NCI-H1105 (cell line): ENCODE measurements at places on chromosomes 3 and 15.

DNA sequence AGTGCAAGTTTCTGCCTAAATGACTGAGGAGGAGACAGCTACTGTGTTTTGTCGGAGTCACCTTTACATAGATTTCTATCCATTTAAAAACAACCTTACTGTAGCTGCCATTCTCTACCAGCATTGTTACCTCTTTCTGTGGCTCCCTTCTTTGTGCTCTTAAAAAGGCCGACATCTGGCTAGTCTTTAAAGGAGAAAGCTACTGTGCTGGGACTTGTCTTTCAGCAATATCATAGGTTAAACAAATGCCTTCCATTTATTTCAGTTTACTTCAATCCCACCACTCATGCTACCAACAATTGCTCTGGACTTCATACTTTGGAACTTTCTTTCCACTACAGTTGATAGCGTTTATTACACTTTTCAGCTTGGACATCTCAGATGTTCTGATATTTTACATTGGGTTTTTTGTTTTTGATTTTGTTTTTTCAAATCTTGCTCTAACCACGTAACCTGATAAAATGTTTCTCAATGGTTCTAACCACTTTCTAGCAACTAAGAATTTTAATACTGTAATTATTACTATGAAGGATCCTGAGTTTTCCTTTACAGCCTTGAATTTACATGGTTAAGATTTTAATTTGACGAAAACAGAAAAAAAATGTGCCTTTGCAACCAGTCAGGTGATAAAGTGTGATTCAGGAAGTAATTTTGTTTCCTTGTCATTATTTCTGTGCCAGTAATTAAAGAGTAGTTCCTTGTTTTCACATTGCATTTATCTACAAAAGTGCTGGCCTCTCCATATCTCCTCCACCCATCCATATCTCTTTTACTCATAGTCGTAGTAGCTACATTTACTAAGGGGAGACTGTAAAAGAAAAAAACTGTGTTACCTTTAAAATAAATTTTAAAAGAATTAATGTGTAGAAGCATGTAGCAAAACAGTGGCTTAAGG, 1.3 kb upstream of the CBLB start:
- no peak for DNase-seq

- DNase-seq, result no peak
Observed at GRCh38 chr15:90029024-90029423, 27.9 kb downstream of the ZNF710 start.

DNA sequence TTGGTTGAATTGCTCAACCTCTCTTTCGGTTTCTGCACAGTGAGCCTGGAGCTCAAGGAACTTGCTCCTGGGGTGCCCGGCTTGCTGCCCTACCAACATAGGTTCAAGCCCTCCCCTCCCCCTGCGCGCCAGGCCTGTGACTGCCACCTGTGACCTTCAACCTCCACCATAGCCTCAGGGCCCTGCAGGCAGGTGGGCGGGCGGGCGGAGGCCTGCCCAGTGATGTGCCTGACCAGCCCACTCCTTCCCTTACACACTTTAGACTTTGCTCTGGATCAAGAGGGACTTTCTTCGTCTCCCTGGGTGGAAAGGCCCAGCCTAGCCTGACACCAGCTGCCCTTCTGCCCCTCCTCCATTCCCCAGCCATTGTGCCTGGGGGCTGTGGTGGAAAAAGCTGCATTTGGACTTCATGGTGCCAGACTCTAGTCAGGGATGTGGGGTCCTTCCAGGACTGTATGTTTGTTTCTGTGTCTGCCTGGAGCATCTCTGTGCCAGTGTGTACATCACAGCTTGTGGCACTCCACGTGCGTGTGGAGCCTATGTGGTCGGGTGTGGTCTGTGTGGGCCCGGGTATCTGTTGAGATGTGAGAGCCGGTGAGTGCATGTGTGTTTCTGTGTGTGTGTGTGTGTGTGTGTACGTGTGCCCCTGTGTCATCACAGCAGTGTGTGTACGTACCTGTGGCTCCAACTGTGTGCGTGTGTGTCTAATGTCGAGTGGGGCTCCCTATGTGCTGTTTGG, 9.5 kb downstream of the PRKCD start:
- no peak for DNase-seq

DNA sequence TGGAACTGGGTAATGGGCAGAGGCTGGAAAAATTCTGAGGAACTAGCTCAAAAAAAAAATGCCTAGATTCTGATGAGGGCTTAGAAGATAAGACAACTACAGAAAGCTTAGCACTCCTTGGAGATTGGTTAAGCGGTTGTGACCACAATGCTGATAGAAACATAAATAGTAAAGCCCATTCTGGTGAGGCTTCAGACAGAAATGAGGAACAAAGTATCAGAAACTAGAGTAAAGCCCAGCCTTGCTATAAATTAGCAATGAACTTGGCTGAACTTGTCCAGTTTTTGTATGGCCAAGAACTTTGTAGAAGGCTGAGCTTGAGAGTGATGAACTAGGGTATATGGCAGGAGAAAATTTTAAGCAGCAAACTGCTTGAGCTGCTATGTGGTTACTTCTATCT, 25.4 kb downstream of the GOLGB1 start:
- no peak for DNase-seq

DNA sequence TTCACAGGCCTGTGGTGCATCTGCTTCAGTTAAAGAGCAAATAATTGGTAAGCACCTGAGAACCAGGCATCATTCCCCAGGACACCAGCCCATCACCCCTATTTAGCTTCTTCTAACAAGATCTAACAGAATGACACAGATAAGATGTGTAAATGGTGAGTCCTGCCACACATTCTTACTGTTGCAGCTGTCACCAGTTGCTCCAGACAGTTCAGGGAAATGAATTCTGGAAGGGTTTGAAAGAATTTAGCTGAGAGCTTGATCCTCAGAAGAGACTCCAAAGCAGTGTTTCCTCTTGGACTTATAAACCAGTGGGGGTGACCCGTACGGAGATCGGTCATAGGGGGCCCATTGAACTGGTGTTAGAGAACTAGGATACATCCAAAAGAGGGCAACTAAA, 238.0 kb downstream of the MEX3B start:
- DNase-seq, result no peak

DNA sequence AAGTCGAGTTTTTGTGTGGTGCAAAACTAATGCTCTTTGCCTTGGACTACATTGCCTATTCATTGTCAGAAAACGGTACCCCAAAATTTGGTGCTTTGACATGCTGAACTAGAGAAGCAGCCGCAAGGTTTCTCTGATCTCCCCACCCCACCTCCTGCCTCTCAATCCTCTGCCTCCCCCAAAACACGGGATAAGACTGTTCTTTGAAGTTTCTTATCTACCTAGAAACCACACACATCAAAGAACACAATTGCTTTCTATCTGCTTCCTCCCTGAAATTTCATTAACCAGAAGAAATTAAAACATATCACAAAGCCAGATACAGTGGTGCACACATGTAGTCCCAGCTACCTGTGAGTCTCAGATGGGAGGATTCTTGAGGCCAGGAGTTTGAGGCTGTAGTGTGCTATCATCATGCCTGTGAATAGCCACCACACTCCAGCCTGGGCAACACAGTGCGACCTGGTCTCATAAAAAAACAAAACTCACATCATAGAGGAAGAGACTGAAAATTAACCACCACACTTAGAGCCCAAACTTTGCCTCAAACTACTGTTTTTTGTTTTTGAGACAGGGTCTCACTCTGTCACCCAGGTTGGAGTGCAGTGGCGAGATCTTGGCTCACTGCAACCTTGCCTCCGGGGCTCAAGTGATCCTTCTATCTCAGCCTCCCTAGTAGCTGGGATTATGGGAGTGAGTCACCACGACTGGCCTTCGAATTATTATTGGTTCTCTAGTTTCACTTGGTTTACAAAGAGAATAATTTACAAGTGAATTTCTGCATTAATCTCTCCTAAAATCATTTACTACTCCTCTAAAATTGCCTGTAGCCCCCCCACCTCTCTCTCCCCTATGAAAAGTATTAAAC, 2.7 kb upstream of the PCNP start:
- no peak for DNase-seq

DNA sequence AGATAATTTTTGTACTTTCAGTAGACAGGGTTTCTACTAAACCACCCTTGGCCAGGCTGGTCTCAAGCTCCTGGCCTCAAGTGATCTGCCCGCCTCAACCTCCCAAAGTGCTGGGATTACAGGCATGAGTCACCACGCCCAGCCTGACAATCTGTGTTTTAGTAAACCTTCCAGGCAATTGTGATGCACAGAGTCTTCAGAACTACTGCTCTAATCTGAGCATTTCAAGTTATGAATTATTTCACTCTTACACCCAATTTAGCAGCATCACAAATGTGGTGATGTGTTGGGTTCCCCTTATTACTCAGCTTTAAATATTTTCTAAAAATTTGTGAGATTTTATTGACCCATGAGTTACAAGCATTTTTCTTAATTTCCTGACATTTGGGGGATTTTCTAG, 94.4 kb downstream of the ULK4 start:
- DNase-seq, result no peak

DNA sequence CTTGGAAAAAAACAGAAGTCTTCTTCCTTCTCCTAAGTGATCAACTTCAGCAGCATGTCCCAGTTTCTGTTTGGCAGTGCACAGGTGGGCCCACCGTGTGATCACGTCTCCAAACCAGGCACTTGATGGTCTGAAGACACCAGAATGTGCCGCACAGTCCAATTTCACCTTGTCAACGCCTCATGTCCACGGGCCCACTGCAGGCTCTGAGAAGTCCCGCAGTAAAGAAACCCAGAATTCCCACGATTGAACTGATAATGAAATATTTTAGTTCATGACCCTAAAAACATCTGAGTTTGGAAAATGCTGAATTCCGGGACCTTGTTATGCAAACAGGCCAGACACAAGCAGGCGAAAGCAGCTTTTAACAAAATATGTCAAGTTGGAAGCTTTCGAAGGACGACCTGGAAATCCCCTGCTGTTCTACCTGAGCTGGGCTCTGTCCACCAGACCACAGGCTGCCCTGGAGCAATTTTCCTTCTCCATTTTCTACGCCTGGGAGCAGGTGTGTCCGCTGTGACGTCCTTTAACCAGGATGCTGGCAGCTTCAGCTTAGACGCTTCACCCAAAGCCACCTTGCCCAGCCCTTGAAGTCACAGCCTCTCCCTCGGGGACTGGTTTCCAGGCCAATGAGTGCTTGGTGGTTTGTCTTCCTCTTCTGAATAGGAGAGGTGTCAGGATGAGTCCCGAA, 167.8 kb upstream of the IQSEC1 start:
- DNase-seq, result no peak

DNA sequence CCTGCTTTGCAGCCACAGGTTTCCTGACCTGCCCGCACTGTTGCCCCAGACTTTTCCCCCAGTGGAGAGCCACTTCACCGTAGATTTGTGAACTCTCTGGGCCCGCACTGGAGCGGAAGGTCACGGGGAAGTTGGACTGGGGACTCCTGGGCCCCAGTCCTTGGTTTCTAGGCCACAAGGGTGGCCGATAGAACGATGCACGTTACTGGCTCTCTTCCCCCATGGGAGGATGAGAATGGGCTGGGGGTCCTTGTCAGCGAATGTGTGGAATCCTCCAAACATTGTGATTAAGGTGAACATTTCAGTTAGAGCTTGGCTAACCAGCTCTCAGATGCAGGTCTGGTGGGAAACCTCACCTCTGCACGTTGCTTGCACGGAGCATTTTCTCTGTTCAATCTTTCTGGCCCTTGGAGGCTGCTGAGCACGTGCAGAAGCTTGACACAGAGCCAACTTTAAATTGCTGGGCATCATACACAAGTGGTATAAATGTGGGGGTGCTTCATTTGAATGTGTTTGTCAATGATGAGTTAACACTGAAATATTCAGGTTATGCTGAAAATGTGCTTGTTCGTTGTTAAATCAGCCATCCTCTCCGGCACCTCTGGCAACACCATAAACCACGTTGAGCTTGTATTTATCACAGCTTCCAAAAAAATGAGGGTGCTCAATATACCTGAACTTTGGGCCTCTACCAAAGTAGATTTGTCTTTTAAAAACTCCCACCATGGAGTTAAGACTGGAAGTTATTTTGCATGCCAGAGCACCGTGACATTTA, 976 bp downstream of the DIS3L start:
- peak; percentile 77 for DNase-seq

DNA sequence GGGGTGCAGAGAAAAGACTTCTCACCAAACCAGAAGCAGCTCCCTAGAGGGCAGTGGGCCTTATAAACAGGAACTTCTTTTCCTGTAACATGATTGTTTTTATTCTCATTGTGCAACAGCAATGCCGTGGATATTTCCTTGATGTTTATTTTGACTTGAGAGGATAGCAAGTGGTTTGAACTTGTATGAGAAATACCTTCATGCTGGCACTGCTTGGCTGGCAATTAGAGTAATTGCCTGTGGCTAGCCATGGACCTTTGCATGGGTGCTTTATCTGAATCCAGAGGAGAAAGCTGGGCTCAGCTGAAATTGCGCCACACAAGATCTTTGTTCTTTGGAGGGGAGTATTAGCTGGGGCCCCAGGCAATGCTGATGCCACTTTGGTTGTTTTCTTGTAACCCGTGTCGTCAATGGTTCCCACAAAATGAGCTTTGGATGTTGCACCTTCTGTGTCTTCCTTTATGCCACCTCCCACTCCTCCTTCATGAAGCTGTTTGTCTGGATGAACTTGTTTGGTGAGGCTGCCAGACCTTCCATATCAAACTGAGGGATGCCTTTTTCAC, 37.9 kb downstream of the CMTM8 start:
- DNase-seq, result no peak

DNA sequence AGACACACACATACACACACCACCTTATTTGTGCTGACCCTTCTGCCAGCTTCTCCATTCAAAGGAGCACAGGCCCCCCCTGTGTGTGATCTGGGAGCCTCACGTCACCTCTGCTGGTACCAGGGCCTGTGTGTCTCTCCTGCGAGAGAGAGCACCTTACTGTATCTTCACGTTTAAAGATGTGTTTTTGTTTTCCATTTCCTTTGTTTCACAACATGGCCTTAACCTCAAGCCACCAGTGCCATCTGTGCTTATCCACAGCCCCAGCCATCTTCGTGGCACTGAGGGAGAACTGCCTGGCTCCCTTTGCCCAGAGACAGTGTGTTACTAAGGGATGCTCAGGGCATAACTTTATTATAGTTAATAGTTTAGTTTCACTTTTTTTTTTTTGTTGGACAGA, 52.3 kb downstream of the ABHD2 start:
- no peak for DNase-seq

DNA sequence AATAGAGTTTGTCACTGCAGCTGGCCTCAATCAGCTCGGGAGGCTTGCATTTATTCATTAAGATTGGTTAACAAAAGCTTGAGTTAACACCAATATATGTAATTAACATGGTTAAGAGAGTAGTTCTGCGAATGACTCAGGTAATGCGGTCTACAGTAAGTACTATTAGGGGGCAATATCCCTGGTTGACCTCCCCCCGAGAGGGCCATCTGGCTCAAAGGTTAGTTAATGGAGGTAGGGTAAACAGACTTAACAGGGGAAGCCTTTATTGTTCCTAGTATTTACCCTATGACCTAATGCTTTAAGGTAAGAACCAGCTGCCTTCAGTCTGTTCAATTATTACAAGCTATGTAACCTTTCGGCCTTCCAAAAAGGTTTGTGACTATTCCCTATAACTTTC, 403.3 kb upstream of the SGO1 start:
- DNase-seq, result no peak
